Right ventricle myocardium superior (tissue), 1 donor: ENCODE measurements at places on chromosomes 2 and 18.

DNA sequence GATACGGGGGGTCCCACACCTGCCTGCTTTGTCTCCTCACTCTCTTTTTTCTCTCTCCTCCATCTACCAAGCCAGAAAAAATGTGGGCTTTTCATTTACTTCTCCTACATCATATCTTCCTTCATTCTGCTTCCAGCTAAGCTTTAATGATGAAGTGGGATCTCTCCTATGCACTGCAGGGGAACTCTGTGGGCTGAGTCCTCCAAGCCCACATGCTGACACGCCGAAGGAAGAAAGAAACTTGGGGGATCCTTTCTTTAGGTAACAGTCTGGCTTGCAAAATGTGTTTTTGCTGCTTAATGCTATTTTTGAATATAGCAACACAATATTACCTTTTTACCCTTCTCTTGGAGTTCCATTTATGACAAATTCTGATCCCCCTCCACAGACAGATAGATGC, 33.6 kb upstream of the YWHAQ start:
- no peak for DNase-seq

DNA sequence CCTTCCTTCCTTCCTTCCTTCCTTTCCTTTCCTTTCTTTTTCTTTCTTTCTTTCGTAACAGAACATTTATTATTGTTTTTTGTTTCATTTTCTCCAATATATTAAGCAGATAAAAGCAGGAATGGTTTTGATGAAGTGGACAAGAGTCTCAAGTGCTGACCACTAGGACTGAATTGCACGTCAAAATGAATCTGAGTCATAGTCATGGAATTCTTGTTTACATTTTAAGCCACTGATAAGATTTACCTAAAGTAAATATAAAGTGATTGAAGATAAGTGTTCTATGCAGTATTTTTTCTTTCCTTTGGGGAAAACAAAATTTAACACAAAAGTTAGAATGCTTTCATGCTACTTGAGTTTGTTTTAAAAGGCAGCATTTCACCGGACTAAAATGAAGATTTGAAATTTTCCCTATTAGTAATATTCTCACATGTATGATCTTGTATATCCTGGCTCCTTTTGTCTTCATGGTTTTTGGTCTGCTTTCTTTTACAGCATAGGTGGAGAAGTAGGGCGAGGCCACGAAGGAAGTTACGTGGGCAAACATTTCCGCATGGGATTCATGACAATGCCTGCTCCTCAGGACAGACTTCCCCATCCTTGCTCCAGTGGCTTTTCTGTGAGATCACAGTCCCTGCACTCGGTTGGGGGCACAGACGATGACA, 113.5 kb downstream of the NYAP2 start:
- no peak for DNase-seq

DNA sequence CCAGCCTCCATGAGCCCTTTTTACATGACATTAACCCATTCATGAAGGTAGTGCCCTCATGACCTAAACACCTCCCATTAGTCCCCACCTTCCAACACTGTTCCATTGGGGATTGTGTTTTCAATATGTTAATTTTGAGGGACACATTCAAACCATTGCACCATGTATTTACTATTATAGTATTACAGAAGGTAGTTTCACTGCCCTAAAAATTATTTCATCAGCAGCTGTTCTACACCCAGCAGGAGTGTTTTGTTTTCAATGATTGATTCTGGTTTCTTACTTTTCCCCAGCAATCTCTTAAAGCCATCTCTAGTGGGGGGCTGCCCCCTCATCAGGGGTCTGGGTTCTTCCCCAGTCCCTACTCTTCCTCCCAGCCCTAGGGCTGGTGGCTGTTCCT, 71.9 kb downstream of the CERS6 start:
- no peak for DNase-seq

GRCh38 chr2:45964906-45965305, 313.4 kb downstream of the PRKCE start:
- no peak for DNase-seq

- no peak for DNase-seq
These were observed 850 bp downstream of the CATIP start for GRCh38 chr2:218357236-218358177.

DNA sequence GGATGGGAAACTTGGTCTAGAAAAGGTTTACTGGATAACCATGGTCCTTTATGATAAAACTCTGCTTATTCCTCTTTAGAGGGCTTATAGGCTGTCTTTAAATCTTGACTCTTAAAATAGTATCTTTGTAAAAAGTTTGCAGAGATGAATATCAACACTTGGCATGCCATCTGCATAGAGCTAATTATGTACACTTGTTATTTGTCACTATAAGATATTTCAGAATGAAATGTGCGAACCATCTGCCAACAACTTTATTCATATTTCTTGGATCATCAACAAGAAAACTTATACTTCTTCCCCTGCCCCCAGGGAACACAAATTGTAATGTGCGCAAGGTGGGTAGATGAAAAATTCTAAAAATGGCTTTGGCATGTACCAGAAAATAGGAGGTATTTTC, 653.0 kb upstream of the CHAC2 start:
- DNase-seq, result no peak
